ENCODE measurements at places on chromosomes 2 and 18. TPM values are rescaled to one million over a fixed set of nuclear protein-coding genes. Genes with fewer than 3 reads are reported as not detected.

CCDC74A gene
- total RNA-seq = 15.0 TPM

ABCB11 gene
- 0.02 TPM for total RNA-seq

CTNNA2 gene
- 0.16 TPM for total RNA-seq

MRO gene
- 0.16 TPM for total RNA-seq

POU3F3 gene
- total RNA-seq = not detected

ERMN gene
- total RNA-seq = not detected

NAT8 gene
- not detected for total RNA-seq

C2orf92 gene
- total RNA-seq = 1.00 TPM

HOXD9 gene
- 1.3 TPM for total RNA-seq

MC5R gene
- total RNA-seq = not detected

CREG2 gene
- 8.8 TPM for total RNA-seq

MARCHF4 gene
- 25.5 TPM for total RNA-seq

MAL gene
- total RNA-seq = 0.20 TPM

CFC1B gene
- total RNA-seq = not detected

AP1S3 gene
- total RNA-seq = 28.6 TPM

FAHD2A gene
- total RNA-seq = 30.3 TPM

TDRD15 gene
- total RNA-seq = not detected

TTN gene
- 0.01 TPM for total RNA-seq

TRABD2A gene
- 12.8 TPM for total RNA-seq

IGFBP5 gene
- 0.17 TPM for total RNA-seq

RAB17 gene
- total RNA-seq = 0.29 TPM

UNC80 gene
- not detected for total RNA-seq

VIL1 gene
- total RNA-seq = 0.17 TPM

RBMS1 gene
- total RNA-seq = 46.0 TPM

CPLX4 gene
- total RNA-seq = not detected

NABP1 gene
- total RNA-seq = 10.9 TPM

IL18RAP gene
- total RNA-seq = 0.07 TPM

MEP1B gene
- total RNA-seq = 0.10 TPM

SLC5A7 gene
- not detected for total RNA-seq

Measured in A549 treated with Hydrocortisone at 1 μM for 4 hours (cell line).